ENCODE measurements at places on chromosomes 12 and 14.
A peak's percentile ranks its signal among the peaks of the same experiment; 100 is the strongest.

GRCh38 chr12:89731614-89732013, 23.0 kb upstream of the ATP2B1 start:
- no peak for DNase-seq

DNA sequence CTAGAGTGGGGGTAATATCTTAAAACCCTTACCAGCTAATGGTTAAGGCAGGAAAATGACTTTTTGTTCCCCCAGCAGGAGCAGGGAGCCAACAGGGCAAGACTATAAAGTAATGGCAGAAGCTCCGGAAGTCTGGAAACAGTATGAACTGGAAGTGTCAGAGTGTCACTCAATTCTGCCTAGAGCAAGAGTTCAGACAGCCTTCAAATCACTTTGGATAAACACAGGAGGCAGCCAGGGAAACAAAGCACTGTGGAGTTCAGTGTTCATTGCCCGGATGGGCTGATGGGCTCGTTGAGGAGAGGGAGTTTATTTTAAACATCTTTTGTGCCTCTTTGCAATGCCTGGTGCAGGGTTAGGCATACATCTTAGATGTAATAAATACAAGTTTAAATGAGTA, 16.5 kb upstream of the DYRK2 start:
- no peak for DNase-seq

GRCh38 chr14:23438101-23438971, 2.9 kb upstream of the MYH7 start:
- DNase-seq, result no peak

GRCh38 chr14:98103705-98104104, 1168.3 kb downstream of the BCL11B start:
- DNase-seq, result no peak

DNA sequence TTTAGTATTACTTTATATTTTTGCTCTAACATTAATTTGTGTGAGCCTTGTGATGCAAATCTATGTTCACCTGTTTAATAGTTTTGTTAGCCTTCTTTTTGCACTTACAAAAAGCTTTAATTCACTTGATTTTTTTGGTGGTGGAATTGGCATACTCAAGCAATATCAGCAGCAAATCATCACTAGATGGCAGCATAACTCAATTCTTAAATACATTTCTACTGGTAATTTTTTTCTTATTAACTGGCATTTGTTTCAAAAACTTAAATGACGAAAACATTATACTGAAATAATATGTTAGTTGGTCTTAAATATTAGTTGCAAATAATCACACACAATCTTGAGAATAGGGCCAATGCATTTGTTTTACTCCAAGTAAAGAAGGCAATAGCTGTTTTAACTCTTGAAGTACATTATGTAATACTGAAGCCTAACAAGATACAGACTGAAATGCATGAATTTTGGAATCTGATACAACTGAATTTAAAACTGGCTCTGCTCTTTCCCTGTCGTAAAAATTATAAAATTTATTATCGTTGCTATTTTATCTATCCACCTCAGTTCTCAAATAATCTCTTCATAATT, 151.5 kb downstream of the ATXN7L3B start:
- DNase-seq, result no peak

DNA sequence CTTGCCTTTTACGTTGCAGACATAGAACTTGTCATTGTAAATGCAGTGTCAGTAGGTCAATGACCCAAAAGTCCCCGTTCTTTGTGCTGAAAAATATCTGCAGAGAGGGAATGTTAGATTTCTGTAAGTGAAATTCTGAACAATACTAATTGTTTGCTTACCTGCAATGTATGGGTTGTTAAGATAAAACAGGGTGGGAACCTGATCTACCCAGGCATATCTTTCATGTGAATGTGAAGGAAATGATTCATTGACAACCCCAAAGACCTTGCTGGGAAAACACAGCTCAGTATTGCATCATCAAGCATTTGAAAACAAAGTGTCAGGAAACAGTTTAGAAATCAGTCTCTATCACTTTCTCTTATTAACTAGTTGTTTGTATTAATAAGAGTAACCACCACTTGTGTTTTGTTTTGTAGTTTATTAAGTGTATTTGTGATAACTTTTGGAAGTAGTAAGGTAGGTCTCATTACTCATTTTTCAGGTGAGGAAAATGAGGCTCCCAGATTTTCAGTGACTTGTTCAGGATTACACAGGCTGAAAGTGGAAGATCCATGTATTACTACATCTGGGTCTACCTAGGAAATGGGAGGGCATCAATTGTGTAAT, 57.9 kb upstream of the SLC38A2 start:
- no peak for DNase-seq

DNA sequence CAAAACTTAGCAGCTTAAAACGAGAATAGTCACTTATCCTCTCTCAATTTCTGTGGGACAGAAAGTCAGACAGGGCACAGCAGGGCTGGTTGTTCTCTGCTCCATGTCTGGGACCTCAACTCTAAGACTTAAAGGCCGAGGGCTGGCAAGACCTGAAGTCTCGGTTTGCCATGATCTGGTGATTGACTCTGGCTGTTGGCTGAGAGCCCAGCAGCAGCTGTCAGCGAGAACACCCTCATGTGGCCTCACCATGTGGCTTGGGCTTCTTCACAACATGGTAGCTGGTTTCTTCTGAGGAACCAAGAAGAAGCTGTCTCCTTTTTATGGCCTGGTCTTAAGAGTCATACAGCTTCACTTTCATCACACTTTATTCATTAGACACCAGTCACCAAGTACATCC, 1.7 kb upstream of the VASH1 start:
- DNase-seq, result no peak

DNA sequence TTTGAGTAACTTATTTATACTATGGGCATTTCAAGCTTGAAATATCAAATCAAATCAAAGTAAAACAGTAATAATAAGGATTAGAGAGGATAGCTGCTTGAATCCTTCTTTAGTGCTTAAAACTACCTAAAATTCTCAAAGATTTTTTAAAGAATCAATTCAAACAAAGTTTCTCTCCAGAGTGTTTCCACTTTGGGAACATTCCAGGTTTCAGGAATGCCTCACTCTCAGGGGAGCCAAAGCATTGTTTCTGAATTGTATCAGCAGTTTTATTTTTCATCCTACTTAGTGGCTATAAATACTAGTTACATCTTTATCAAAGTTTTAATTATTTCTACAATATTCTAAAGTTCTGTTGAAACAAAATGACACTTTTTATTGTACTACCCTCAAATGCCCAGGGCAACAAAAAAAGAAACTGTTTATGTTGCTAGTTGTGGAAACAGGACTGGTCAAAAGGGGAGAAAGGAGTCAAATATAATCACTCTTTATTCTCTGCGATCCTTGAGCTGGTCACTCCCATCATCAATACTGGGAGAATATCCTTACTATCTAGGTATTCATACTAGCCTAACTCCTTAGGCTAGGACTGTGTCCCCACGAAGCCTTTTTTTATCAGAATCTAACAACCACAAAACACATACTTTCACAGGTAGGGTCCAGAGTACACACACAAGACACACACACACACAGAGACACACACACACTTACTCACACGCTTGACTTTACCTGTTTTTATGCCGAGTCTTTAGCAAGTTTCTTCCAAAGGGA, 598 bp downstream of the RASSF9 start:
- no peak for DNase-seq

DNA sequence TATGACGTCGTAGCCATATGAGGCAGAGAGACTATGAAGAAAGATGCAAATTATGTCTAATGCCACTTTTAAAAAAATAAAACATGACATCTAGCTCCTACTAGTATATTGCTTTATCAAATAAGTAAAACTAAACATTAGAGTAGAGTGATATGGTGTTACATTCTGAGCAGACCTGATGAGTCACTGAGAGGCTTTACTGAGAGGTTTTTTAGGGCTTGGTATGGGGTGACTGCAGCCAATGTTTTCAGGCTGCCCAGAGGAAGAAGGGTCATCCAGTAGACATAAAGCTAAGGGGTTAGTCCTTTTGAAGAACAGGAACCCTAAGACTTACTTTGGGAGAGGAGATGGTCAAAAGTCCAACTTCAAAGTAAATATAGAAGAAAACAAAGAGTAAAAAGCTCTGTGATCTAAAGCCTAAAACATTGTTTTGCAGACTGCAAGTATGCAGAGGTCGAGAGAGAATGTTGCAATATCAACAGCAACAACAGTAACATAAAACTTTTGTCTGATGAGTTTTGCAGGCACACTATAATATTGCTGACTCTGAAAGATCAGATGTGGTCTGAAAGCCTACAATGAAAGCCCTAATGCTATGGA, 774.7 kb downstream of the TMTC2 start:
- DNase-seq, result no peak

GRCh38 chr14:49930720-49931119, 37.8 kb downstream of the ARF6 start:
- DNase-seq, result no peak

GRCh38 chr12:71469258-71469750, 29.7 kb downstream of the LGR5 start:
- DNase-seq, result no peak

GRCh38 chr12:109435428-109436187, 41.5 kb downstream of the KCTD10 start:
- no peak for DNase-seq

DNA sequence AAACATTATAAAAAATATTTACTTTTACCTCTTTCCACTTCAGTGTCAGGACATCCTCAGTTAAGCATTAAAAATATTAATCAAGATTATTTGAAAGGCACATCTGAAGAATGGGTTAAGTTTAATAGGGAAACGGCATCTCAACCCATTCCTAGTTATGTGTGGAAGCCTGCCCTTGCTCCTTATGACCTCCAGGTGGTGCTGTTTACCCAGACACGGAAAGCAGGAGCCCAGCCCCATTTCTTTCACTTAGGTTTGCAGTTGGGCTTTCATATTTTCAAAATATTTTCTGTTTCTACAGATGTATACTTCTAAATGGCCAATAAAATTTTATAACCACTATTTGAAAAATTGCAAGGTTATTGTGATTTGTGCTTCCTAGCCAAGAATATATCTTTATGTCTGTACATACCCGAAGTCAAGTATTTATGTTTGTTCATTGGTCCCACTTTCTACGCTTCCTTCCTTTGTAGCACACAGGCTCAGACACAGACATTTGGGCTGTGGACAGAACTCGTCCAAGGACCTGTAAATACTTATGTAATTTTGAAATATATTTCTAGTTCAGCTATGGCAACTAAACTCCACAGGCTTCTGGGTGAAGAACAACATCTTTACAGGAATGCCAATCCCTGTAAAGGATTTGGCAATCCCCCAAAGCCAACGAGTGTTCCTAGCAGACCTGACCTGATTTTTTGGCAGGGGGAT, 247.1 kb downstream of the AKAP6 start:
- peak; percentile 49 for DNase-seq

- DNase-seq, result no peak
These were observed 69.3 kb upstream of the KCNJ8 start for GRCh38 chr12:21843795-21844194.

DNA sequence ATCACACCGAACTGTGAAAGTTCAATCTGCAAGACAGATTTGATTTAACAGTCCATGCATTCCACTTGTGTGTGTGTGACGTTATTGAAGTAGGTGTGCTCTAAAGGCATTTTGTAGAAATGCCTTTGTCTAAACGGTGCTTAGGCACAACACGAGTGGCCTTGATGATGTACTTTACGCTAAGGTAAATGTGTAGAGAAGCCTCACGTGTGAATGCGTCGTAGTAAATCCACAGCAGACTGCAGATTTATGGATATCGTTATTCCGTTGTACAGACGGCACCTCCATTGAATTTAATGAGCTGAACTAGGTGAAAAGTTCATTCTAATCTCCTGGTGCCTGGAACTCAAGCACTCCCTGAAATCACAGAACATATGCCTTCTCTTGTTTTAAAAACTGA, 202.8 kb upstream of the STXBP6 start:
- DNase-seq, result no peak

DNA sequence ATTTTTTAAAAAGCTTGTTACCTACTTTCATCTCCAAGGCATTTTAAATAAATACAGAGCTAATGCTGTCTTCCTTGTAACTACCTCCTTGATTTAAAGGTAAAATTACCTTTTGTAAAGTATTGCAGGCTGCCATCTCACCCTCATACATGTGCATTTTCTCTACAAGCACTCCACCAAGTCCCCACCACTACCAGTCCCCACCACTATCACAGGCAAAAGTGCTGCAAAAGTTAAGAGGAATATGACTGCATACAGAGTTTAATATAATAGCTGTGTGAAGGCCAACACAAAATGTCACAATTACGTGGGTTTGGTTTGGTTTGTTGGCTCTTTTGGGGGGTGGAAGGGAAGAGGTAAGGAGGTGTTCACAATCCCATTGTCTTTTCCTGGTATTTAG, 9.6 kb downstream of the SIX1 start:
- no peak for DNase-seq

DNA sequence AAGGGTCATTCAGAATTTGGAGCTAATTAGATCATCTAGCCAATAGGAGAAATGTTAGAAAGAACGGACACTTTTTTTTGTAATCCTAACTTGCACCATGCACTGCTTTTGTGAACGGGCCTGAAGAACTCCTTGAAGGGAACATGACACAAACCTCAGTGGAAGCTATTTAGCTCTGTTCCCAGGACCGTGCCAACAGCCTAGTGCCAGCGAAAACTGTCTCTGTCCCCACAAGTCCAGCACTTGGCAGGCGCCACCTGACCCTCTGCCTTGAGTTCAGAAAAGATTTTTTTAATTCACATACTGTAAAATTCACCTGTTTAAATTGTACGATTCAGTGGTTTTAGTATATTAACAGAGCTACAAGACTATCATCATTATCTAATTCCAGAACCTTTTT, 31.3 kb upstream of the KCNA5 start:
- DNase-seq, result no peak

DNA sequence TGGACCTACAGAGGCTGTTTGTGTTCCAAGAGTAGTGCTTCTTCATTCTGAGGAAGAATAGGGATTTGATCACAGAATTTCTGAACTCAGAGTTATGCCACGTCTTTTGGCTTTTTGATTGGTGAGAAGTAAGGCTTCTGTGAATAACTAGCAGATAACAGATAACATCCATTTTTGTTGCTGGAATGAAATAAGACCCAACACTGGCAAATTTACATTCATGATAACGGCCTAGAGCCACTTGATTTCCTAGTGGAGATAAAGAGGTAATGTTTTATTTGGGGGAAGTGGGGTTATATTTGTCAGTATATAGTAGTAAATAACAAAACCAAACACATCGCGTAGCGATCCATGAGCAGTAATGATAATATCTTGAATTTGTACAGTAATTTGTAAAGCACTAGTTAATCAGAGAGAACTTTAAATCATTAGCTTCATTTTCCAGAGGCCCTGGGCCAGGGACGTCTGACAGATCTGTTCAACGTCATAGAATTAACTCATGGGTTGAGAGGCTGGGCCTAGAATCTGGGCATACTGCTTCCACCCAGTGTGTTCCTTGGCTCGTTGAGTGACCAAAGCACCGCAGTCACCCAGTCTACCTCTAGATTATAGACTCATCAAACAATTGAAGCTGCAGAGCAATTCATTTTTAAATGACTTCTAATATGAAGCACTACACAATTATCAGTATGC, 79.6 kb downstream of the HMGA2 start:
- DNase-seq, result no peak

All from hematopoietic multipotent progenitor cell treated with erythropoietin and hydrocortisone succinate and interleukin-3 and kit ligand, for 17 days (in vitro differentiated cells).